ENCODE measurements at places on chromosomes 2 and 18. TPM values are rescaled to one million over a fixed set of nuclear protein-coding genes. Genes with fewer than 3 reads are reported as not detected.

GRCh38 chr2:181848261-181848886 is 43.2 kb upstream of the ITPRID2 start:
- DNase-seq = no peak

GRCh38 chr2:77314721-77315120 is 207.5 kb downstream of the LRRTM4 start:
- DNase-seq = no peak

GRCh38 chr2:151388011-151388410 is 21.7 kb upstream of the RIF1 start:
- no peak for DNase-seq

DNA sequence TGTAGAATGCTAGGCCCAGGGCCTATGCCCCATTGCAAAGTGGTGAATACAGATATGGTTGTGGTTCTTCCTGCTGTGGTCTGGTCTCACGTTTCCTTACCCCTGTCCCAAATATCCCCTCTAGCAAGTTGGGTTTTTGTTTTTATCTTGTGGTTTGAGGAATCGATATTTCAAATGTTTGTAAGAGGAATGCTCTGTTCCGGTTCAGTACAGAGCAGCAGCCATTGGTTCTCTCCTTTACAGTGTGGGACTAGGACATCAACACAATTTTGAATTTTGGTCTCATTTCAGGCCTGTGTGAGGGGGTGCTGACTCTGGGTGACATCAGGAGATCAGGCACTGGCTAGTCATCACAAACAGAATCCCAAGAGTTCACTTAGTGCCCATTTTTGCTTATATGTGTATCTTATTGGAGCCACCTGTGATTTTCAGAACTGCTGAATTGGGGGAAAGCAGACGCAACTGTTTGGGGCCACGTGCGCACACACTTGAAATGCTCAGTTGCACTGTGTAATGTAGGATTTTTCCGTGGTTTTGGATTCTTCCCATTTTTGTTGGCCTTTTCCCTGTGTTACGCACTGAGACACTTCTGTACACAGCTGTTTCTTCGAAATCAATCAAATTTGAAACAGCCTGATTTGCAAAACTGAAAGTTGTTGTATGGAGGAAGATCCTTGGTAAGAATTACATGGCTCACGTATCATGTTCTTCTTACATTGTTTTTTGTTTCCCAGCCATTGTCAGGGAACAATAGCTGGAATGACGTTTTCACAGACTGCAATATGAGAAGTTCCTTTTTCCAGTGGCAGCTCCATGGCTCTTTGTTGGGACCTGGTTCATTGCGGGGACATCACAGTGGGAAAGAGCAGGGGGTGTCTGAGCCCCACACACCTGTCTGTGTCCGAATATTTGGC is 8.6 kb downstream of the SH3BP4 start:
- peak; percentile 14 for DNase-seq

DNA sequence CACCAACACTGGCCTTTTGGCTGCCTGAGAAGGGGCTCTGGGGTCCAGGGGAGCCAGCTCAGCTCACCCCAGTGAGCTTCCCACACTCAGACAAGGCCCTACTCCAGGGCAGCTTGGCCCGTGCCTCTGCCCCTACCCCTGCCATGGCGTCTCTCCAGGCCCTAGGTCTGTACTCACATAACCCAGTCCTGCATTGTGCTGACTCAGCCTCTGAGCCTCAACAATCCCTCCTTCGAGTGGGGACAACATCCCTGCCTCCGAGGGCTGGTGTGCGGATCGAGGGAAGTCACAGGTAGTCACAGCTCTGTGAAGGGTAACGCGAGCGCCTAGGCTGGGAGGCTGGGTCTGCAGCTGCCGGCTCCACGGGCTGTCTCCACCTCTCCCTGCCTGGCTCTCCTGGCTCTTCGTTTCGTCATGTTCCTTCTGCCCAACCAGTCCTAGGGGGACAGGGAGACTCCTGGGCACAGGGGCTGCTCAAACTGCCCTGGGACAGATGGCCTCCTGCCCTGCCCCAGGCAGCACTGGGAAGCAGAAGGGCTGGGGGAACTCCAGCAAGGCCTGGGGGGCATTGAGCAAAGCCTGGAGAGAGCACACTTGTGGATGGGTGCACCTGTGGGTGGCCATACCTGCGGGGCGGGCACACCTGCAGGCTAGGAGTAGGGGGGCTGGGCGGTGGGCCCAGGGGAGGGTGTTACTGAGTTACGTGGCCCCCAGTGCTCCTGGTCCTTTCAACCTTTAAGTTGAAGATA is 74.6 kb downstream of the RRM2 start:
- no peak for DNase-seq

DNA sequence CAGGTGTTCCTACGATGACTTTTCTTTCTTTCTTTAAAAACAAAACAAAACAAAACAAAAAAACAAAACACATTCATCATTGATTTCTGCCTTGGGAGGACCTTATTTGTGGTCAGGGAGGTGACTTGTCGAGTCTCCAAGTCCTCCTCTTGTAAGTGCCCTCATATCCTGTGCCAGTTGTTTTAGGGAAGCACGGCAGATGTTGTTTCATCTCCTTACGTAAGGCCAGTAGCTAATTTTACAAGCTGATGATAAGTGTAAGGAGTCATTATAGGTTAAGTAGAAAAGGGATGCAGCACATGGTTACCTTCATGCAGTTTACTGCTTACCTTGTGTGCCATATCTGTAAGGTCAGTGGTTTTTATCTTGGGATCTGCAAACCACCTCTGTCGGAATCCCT is 52.2 kb downstream of the MRPS9 start:
- DNase-seq = no peak

- DNase-seq = no peak
These were observed 52.3 kb downstream of the CYP26B1 start for GRCh38 chr2:72095364-72095763.

GRCh38 chr18:23542461-23542860 is 39.1 kb downstream of the RMC1 start:
- DNase-seq = no peak

DNA sequence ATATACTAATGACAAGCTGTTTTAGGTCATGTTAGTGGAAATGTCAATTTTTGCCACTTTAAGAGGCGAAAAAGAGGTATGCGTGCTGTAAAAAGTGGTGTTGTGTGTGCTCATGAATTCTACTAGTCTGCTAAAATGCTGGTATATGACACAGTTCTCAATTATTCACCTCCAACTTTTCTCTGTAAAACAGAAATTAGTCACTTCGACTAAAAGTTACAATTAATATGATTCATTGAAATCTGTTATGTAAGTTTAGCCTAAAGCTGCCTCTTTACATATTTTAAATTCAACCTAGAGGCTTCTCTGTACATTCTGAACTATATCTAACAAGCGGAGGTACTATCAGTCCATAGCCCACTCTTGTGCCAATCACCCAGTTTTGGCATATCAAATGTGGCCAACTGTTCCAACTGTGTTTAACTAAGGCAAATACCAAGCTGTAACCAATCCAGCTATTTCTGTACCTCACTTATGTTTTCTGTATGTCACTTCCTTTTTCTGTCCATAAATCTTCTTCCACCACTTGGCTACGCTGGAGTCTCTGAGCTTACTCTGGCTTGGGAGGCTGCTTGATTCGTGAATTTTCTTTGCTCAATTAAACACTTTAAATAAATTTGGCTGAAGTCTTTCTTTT is 20.8 kb downstream of the BAZ2B start:
- DNase-seq = no peak

- DNase-seq = no peak
These were observed 31.5 kb upstream of the FAM124B start for GRCh38 chr2:224433442-224433841.

DNA sequence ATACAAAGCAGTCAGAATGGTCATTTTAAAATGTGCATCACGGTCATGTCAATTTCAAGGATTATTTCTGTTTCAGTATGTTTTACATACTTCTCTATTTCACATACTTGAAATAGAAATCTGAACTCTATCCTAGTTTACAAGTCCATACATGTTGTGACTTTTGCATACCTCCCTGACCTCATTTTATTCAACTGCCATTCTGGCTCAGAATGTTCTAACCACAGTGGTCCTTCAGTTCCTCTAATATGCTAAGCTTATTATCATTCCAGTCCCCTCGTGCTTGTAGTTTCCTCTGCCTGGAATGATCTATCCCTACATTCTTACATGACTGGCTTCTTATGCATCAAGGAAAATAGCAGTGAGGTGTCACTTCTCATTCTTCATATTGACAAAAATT is 295.6 kb downstream of the KIAA1328 start:
- no peak for DNase-seq

- no peak for DNase-seq
These were observed 10.1 kb downstream of the INPP1 start for GRCh38 chr2:190353537-190353899.

- DNase-seq = no peak
These were observed 745.6 kb upstream of the RAB6C start for GRCh38 chr2:129233751-129234406.

- no peak for DNase-seq
These were observed 36.2 kb upstream of the BMP10 start for GRCh38 chr2:68907232-68907919.

DNA sequence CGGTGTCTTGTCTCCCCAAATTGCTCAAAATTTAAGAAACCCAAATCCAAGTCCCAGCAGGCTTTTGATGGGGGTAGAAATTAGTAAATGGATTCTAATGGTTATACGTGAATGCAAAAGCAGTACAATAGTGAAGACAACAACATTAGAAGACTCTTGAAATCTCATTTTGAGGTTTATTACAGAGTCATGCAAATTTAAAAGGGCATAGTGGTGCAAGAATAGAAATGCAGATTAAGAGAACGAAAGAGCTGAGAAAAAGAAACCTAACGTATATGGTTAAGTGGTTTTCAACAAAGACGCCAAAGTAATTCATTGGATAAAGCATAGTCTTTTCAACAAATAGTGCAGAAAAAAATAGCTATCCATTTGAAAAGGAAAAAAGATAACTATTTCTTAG is 33.2 kb upstream of the CXXC1 start:
- DNase-seq = no peak

GRCh38 chr2:7007488-7007845 is 90.3 kb downstream of the RNF144A start:
- no peak for DNase-seq

DNA sequence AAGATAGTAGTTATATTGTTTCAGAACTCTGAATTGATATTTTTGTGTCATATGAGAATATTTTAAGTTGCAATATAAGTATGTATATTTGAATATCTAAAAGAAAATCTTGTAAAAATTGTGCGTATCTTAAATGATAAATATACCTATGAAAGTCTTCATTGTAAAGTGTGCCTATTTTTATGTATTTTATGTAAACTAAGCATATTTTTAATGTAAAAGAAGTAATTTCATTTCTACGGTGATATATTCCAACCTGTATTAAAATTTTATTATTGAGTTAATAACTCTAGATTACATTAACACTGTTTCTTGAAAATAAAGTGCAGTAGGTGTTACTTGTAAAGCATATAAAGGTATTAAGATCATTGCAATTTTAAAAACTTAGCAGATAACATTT is 233.4 kb downstream of the PHLPP1 start:
- no peak for DNase-seq

- DNase-seq = peak; percentile 26
These were observed 447.1 kb upstream of the HS6ST1 start for GRCh38 chr2:128765811-128766210.

MCM6 gene
- total RNA-seq = 15.8 TPM

NDC80 gene
- 1.3 TPM for total RNA-seq

ZNF638 gene
- 211 TPM for total RNA-seq

LIMS3 gene
- total RNA-seq = 3.7 TPM

DYNC2LI1 gene
- total RNA-seq = 28.3 TPM

C2orf80 gene
- not detected for total RNA-seq

ADNP2 gene
- total RNA-seq = 21.0 TPM

RGPD4 gene
- total RNA-seq = 0.40 TPM

ELP2 gene
- 109 TPM for total RNA-seq
